ENCODE measurements at places on chromosomes 12 and 14.

DNA sequence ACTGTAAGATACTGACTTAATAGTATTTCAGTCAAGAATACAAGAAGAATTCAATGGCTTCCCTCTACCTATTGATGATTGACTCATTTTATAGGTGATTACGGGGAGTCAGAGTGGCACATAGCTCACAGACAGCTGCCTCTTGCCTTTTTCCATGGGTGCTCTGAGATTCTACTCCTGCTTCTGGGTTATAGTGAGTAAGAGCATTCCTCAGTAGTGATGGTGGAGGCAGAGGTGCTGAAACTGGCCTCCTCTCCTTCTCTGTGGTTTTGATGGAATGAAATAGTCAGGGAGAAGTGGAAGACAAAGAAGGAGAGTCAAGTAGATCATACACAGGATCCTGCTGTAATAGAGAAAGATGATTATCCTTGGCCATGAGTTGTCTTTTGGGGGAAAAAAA is 438.2 kb upstream of the FAR2 start:
- DNase-seq, result no peak

DNA sequence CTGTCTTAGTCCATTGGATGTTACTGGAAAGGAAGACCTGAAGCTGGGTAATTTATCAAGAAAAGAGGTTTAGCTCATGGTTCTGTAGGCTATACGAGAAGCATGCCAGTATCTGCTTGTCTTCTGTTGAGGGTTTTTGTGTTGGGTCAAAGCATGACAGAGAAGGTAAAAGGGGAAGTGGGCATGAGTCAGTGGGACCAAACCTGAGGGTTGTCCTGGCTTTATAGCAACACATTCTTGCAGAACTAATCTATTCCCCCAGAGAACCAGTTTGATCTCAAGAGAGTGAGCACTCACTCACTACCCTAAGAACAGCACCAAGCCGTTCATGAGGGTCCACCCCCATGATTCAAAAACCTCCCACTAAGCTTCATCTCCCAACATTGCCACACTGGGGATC is 19.0 kb upstream of the KRAS start:
- DNase-seq, result no peak

- no peak for DNase-seq
Measured at GRCh38 chr14:74660863-74661262, 48.8 kb upstream of the LTBP2 start.

DNA sequence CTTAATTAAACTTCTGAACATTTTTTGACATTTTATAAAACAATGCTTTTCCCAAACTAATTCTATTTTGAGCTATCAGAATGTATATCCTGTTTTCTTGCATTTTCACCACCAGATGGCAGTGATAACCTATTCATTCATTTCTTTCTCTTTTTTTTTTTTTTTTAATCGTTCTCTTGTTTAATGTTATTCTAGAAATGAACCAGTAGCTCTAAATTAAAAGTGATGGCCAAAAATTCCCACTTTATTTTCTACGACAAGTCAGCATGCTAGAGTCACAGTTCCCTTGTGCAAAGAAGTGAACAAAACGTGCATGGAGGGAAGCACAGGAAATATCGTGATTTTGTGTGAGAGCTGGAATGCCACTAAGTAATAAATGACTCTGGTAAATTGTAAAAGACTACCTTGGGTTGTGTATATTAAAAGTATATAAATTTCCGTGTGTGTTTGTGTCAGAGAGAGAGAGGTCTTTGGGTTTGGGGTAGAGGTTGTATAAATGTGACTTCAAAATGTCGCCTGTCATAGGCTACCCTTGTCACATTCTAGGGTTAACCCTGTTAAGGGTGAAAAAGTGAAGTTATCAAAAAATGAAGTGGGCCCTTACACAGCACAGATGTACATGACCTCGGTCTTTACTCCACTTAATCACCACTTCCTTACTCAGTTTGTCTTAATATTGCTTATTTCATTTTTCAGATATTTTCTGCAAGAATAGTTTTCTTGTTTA is 40.4 kb upstream of the LDHB start:
- peak; percentile 36 for DNase-seq

DNA sequence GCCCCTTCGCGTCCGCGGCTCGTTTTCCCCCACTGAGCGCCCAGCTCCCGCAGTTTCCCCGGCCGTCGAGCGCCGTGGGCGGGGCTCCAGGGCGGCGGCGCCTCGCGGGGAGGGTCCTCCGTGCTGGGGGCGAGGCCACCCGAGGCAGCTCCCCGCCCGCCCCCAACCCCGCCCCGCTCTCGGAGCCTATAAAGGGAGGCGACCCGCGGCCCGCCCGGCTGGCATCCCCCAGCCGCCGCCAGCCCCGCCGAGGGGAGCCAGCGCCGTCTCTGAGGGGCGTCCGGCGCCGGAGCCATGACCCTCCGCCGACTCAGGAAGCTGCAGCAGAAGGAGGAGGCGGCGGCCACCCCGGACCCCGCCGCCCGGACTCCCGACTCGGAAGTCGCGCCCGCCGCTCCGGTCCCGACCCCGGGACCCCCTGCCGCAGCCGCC is at the start of gene TAMALIN:
Gene TAMALIN (plus strand): TSS at position 221 of the 432 bp plus-strand sequence. CDS start 74 bp downstream, at position 295.
- no peak for DNase-seq

DNA sequence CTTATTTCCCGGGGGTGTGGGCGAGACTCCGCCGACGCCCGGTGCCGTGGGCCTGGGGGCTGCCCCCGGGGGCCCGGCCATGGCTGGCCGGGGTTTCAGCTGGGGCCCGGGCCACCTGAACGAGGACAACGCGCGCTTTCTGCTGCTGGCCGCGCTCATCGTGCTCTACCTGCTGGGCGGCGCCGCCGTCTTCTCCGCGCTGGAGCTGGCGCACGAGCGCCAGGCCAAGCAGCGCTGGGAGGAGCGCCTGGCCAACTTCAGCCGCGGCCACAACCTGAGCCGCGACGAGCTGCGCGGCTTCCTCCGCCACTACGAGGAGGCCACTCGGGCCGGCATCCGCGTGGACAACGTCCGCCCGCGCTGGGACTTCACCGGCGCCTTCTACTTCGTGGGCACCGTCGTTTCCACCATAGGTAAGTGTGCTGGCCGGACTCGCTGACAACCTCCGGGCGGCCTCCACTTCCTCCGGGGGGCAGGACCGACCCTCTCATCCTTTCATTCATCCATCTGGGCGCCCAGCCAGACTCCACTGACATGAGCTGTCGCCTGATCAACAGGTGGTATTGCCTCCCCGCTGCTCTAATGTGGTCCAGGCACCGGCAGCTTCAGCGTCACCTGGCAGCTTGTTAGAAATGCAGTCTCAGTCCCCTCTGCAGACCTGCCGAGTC is 467 bp downstream of the KCNK13 start:
- DNase-seq, result no peak

DNA sequence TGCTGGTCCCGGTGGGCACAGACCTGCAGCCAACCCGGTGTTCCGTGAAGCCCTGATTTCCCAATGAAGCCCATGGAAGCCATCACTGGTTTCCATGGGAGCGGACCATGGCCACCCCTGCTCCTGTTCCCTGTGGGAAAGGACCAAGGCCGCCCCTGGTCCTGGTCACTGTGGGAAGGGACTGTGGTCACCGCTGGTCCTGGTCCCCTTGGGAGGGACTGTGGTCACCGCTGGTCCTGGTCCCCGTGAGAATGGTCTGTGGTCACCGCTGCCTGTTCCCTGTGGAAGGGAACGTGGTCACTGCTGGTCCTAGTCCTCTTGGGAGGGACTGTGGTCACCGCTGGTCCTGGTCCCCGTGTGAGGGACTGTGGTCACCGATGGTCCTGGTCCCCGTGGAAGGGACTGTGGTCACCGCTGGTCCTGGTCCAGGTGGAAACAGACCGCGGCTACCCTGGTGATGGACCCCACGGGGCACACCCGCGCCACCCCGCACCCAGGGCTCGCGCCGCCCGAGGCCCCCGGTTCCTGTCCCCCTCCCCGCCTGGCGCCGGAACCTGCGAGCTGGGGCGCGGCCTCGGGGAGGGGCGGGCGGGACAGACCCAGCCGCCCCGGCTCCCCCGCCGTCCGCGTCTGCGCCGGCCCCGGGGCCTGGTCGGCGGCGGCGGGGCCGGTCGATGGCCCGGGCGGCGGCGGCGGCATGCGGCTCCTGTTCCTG is at the start of gene GLT1D1:
Gene GLT1D1 (plus strand): TSS at position 594 of the 715 bp plus-strand sequence. CDS start 104 bp downstream, at position 698.
- DNase-seq, result no peak

DNA sequence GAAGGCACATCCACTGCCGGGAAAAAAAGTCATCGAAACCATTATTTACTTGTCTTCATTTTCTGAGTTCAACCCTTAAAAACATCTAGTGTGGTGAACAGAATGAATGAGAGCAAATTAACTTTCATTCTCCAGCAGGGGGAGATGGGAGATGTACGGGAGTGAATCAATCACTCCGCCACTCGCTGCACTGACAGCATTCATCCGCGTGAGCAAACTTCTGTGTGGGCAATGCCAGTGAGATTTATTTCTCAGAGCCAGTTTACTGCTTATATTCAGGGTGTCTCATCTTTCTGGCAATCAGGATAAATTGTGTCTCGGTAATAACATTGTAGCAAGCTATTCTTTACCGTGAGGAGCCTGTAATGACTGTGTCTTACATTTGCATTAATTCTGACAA is 463.6 kb upstream of the MIS18BP1 start:
- no peak for DNase-seq

DNA sequence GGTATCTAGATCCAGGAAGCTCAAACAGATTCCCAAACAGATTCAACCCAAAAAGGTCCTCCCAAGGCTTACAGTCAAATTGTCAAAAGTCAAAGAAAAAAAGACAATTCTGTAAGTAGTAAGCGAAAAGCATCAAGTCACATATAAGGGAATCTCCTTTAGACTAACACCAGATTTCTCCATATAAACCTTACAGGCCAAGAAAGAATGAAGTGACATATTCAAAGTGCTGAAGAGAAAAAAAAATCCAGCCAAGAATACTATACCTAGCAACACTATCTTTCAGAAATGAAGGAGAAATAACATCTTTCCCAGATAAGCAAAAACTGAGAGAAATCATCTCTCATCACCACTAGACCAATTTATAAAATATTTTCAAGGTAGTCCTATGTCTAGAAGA is 79.6 kb upstream of the LGR5 start:
- DNase-seq, result no peak

GRCh38 chr12:42407306-42407705 is 81.3 kb downstream of the PPHLN1 start:
- no peak for DNase-seq

- DNase-seq, result no peak
Measured at GRCh38 chr12:27400856-27401354, 45.6 kb upstream of the SMCO2 start.

Measured in inflammatory macrophage (primary cell).